ENCODE measurements at places on chromosomes 4 and X.

DNA sequence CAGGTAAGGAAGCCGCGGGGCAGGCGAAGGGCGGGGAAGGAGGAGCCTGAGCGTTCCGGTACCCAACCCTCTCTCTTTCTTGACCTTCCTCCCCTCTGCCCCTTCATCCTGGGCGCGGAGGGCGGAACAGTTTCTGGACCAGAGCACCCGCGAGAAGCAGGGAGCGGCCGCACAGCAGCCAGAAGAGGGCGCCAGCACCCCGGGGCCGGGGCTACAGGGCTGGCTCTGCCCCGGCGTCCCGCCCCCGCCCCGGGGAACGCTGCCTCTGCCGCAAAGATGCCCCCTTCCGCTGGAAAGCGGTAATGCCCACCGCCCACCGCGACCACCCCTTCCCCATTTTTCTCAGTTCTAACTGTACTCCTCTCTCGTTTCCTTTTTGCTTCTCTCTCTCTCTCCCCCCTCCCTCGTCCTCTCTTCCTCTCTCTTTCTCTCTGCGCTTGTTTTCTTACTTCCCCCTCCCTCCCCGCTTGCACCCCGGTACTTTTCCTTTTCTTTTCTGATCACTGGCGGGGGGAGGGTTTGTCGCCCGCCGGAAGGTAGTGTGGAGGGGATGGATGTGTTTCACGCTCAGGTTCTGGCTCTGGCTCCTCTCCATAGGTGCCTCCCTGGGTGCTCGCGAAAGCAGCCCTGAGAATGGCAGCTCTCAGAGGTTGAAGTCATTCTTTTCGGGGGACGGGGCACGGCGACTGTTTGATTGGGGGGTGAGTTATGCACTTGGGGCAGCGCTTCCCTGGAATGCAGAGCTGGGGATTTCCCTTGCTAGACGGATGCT, 13.1 kb upstream of the PRDM8 start:
- DNase-seq: peak; percentile 92

GRCh38 chr4:22515888-22516541, at the start of gene ADGRA3:
Gene ADGRA3 (minus strand): TSS chr4:22516066. CDS start chr4:22515784, 282 bp downstream.
- DNase-seq: peak; percentile 92

- no peak for DNase-seq
These were observed 38.5 kb downstream of the CHRNA9 start for GRCh38 chr4:40373636-40374035.

GRCh38 chr4:25128671-25129070, 31.6 kb downstream of the SEPSECS start:
- DNase-seq: no peak

DNA sequence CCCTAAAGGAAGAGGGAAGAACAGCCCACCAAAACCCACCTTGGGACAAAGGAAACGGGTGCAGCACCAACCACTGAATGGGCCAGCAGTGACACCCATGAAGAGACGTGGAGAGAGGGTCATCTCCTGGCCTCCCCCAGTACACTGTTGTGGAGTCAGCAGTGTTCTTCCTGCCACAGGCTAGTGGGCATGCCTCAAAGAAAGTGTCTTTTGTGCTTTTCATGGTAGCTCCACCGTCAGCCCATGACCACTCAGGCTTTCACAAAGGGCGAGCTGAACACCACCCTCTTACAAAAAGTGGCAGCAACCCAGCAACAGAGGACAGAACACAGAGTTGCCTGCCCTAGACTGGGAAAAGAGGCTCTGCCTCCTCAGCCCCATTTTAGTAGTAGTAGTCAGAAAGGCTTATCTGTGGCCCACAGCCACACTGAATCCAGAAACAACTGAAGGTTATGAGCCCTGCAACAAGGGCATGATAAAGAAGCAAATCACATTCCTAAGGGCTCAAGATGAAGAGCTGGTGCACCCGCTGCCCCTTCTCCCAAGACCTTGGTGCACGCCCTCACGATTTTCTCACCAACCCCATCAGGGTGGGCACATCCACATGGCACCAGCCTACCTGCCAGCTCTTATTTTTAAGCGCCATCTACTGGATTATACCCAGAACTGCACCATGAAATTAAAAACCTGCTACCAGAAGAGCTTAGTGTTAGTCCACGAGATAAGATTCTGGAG, 53.1 kb downstream of the RAB28 start:
- no peak for DNase-seq

- DNase-seq: no peak
These were observed 92.7 kb upstream of the ARX start for GRCh38 chrX:25108481-25108880.

- DNase-seq: no peak
These were observed 45.7 kb upstream of the PRSS12 start for GRCh38 chr4:118398226-118399090.

- no peak for DNase-seq
These were observed 29.9 kb upstream of the RADX start for GRCh38 chrX:106581856-106582255.

GRCh38 chr4:4480205-4480604, 61.6 kb downstream of the STX18 start:
- peak; percentile 79 for DNase-seq

DNA sequence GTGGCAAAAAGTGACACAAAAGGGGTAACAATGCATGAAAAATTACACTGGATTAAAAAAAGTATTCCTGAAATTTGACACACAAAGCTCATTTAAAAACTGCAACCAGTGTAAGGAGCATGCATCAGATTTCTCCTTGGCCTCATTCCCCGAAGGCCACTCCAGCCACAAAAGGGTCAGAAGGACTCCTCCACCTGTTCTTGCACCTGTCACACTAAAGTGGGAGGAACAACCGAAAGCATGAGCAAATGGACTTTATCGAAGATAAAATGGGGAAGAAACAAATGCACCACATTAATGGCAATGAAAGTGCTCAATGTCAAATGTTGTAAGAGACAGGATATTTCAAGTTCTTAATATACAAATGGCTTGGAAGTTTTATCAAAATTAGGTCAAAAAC, 88.2 kb downstream of the ADGRA3 start:
- no peak for DNase-seq

DNA sequence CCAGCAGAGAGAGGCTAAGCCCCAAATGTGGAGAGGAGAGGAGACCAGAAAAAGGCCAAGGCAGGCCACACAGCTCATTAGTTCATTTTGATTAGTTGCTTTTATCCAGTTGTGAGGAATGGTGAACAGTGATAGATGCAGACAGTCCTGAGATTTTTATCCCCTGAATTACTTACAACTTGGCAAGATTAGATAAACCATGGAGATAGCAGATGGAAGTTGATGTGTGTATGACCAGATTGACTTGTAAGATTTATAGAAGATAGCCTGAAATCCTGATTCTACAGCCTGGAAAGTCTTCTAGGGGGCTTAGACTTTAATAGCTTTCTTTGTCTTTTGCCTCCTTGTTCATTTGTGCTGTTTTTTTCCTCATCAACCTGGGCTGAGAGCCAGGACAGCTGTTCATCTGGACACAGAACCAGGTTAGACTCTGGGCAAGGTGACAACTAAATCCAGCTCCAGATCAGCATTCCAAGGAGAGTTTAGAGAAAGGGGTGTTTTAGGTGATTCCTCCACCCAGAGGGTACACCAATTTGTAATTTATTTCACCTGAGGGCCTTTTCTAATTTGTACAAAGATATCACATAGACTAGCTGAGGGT, 215.5 kb downstream of the SPATA18 start:
- no peak for DNase-seq

- DNase-seq: peak; percentile 72
These were observed 45.3 kb downstream of the SHOX start for GRCh38 chrX:675955-676295.

DNA sequence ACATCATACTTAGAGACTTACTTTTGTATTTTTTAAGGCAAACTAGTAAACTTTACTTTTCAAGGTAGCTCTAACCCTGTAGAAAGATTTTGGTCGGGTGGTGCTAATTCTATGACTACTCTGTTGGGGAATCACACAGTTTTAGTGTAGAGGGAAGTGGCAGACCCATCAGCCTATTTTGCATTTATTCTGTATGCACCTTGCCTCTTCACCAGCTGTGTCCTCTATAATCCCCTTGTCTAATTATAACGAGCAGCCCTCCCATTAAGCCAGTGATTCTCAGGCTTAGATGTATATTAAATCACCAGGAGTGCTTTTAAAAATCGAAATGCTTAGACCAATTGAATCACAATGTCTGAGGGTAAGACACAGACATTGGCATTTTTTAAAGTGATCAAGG, 78.1 kb downstream of the GALNT7 start:
- no peak for DNase-seq

GRCh38 chr4:53307210-53307609, 58.7 kb downstream of the SCFD2 start:
- DNase-seq: no peak

DNA sequence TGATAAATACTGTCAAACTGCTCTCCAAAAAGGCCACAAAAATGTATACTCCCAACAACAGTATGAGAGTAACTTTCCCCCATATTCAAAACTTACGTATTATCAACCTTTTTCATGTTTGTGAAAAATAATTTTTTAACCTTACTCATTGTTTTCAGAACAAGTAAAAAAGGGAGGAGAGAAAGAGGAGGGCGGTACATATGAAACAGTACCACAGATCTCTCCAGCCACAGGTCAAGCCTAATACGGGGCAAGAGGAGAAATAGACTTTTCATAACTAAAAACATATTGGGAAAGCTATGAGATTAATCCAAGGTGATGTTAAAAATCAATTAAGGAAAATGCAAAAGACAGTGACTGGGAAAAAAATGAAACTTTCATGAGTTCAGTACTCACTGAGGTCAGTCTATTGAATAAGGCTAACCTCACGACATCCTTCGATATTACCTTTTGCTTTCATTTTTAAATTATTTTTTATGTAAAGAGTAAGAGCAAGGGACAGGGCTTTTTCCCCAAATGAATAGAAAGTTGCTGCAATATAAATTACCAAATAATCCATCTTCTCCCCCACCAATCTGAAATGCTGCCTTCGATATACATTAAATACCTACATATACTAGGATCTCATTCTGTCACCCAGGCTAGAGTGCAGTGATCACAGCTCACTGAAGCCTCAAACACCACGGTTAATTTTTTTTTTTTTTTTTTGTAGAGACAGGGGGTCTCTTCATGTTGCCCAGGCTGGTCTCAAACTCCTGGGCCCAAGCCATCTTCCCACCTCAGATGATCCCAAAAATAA, 25.3 kb downstream of the FBXW7 start:
- no peak for DNase-seq

GRCh38 chr4:117284736-117285135, 199.4 kb upstream of the TRAM1L1 start:
- DNase-seq: no peak

GRCh38 chrX:46236411-46236810, 308.8 kb downstream of the ZNF674 start:
- DNase-seq: no peak

- DNase-seq: no peak
These were observed 48.9 kb downstream of the JADE3 start for GRCh38 chrX:46961097-46961496.

GRCh38 chrX:27336466-27337091, 126.6 kb downstream of the PPP4R3C start:
- peak; percentile 53 for DNase-seq

GRCh38 chr4:41856797-41857196, 78.4 kb upstream of the TMEM33 start:
- DNase-seq: no peak

DNA sequence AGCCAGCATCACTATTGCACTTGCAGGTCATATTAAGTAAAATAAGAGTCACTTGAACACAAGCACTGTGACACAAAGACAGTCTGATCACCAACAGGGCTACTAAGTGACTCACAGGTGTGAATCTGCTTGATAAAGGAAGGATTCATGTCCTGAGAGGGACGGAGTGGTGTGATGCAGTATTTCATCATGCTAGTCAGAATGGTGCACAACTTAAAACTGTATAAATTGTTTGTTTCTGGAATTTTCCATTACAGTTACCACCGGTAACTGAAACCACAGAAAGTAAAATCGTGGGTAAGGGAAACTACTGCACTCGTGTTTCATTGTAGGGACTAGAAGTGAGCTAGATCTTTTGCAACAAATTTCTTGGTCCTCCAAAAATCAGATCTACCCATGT, 109.7 kb downstream of the ELOVL6 start:
- no peak for DNase-seq

DNA sequence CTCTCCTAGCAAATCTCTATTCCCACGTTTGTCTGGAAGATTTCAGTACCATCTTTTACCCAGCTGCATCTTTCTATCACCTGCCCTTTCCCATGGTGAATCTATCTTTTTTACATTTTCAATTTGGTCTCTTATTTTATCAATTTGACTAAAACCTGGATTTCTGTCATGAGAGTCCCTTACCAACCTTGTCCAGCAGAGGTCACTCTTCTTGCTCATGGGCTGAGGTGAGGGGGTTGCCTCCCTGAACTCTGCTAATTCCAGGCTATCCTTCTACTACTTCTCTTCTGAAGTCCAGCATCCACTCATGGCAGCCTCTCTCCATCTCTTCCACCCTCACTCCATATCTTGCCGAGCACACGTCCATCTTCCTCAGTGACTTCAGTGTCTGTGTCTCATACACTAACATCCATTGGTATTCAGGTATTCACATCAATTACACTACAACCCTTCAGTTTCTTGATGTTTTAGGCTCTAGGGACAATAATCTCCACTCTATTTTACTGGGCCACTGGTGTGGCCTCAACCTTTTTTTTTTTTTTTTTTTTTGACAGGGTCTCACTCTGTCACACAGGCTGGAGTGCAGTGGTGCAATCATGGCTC, 17.8 kb upstream of the ZNF827 start:
- peak; percentile 60 for DNase-seq

- no peak for DNase-seq
These were observed 80.9 kb downstream of the FAM114A1 start for GRCh38 chr4:38948551-38948950.

- no peak for DNase-seq
These were observed 1067.5 kb downstream of the PCDH7 start for GRCh38 chr4:31787701-31788100.

DNA sequence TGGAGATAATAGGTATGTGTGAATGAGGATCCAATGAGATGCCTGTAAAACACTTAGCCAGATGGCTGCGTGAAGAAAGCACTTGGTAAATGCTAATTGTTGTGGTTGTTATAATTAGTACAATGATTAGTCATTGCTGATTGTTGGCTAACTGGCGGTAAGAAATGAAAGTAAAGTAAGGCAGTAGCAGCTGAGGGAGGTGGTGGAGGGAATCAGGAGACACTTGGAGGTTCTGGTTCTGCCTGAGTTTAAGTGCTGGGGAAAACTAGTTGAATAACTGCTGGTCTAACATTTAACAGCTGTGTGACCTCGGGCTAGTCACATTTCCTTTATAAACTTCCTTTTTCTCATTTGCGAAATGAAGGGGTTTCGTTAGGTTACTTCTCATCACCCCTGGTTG, 30.9 kb downstream of the CD38 start:
- DNase-seq: no peak

Data from islet precursor cell (in vitro differentiated cells).